ENCODE measurements at places on chromosomes 16 and 17. TPM values are rescaled to one million over a fixed set of nuclear protein-coding genes. Genes with fewer than 3 reads are reported as not detected.

The MPP3 gene
- 17.9 TPM for total RNA-seq

The WWP2 gene
- 73.0 TPM for total RNA-seq

The TMIGD1 gene
- total RNA-seq, result not detected

The MAPT gene
- 1.9 TPM for total RNA-seq

The TBC1D3D gene
- total RNA-seq, result 0.79 TPM

The TBX21 gene
- 2.8 TPM for total RNA-seq

The CTRB1 gene
- not detected for total RNA-seq

The KRT31 gene
- total RNA-seq, result not detected

The KRTAP3-1 gene
- total RNA-seq, result not detected

The TNFRSF13B gene
- total RNA-seq, result 0.79 TPM

The PRDM7 gene
- not detected for total RNA-seq

The MYH11 gene
- total RNA-seq, result 47.3 TPM

The CRYM gene
- total RNA-seq, result 3.6 TPM

DNA sequence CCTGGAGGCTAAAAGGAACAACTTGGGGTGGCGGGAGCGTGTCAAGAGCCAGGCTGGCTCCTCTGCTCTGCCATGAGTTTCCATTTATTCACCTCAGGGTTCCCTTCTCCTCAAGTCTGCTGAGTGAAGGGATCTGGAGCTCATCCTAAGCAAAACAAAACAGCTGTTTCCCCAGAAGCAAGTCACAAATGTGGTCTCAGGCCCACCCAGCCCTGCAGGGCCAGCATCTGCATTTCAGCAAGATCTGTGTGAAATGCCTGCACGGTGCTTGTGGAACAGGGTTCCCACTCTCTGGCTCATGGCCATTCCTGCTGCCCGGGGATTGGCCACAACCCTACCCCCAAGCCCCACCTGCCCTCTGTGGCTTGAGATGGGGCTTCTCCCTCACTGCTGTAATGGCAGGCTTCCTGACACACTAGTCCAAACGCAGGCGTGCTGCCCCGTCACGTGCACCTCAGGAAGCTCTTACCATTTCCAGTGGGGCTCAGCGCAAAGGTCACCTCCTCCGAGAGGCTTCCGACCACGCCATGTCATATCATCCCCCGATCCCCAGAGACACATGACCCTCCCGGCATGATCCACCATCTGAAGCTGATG lies 2.3 kb downstream of the SLC38A8 start:
- no peaks in the 10 kb centered on the region for H3K36me3 ChIP-seq
- H3K4me3 ChIP-seq, result no peak overlapping the region
- H3K27ac ChIP-seq, result no peak overlapping the region
- H3K27me3 ChIP-seq, result no peaks in the 10 kb centered on the region

GRCh38 chr16:70255574-70255973 lies 3.8 kb upstream of the EXOSC6 start:
- no peak for DNase-seq
- H3K4me3 ChIP-seq, result no peak overlapping the region
- H3K27me3 ChIP-seq, result no peaks in the 10 kb centered on the region
- H3K27ac ChIP-seq, result no peak overlapping the region
- H3K4me1 ChIP-seq, result peaks cover 7% of the 10 kb centered on the region

DNA sequence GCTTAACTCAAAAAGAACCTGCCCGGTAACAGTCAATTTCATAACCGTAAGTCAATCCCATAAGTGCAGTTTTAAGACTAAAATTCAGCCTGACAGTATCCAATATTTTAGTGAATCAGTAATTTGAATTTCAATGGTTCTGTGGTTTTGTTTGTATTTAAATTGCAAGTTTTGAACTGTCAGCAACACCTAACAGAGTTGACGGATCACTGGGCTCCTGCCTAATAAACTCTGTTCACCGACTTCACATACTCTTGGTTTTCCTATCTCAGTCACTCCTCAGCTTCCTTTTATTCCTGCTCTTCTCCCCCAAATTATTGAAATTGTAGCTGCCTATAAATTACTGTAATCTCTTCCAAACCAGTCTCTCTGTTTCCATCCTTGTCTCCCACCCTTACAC lies 12.5 kb downstream of the SIAH1 start:
- no peak for DNase-seq
- H3K4me1 ChIP-seq, result peaks cover 21% of the 10 kb centered on the region
- H3K4me3 ChIP-seq, result no peak overlapping the region
- H3K27ac ChIP-seq, result no peak overlapping the region

- no peak overlapping the region for H3K27ac ChIP-seq
- no peaks in the 10 kb centered on the region for H3K27me3 ChIP-seq
- no peaks in the 10 kb centered on the region for H3K36me3 ChIP-seq
- no peak overlapping the region for H3K4me3 ChIP-seq
Measured at GRCh38 chr16:82370282-82370681, 200.3 kb upstream of the MPHOSPH6 start.

- no peaks in the 10 kb centered on the region for H3K4me1 ChIP-seq
- H3K4me3 ChIP-seq, result no peak overlapping the region
- H3K36me3 ChIP-seq, result no peaks in the 10 kb centered on the region
- H3K27me3 ChIP-seq, result no peaks in the 10 kb centered on the region
- DNase-seq, result no peak
Measured at GRCh38 chr17:47862621-47863440, 11.9 kb upstream of the SP6 start.

DNA sequence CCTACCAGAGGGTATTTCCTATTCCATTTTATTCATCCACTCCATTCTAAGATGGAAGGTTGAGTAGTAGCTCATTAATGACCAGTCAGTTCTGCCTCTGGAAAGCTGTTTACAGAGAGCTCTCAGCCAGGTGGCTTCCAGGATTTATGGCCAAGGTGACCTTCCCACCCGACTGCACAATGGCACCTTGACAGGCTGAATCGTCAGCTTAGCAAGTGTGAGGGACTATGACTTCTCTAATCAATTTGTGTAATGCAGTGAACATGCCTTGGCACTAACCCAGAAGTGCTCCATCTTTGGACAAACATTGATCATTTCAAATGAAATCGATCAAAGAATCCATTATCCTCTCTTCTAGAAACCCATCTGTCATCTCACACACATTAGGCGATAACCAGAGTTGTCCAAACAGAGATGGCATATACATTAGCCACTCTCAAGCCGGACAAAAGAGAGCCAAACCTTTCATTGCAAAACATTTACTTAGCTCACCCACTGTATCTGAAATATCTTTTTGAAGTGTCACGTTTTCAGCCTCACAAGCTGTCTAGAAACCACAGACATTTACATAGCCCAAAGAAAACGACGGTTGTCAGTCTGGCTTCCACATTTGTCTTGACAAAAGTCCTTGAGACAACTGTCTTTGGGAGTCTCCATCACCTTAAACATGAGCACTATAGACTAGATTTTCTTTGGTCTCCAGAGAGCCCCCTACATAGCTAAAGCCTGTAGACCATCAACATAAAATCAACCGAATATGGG lies 35.6 kb downstream of the CLEC3A start:
- DNase-seq, result no peak
- H3K4me3 ChIP-seq, result no peak overlapping the region
- peaks cover 12% of the 10 kb centered on the region for H3K27me3 ChIP-seq
- no peaks in the 10 kb centered on the region for H3K4me1 ChIP-seq

- H3K27me3 ChIP-seq, result no peaks in the 10 kb centered on the region
- H3K4me1 ChIP-seq, result peaks cover 4% of the 10 kb centered on the region
- no peak for DNase-seq
- H3K4me3 ChIP-seq, result no peak overlapping the region
- no peaks in the 10 kb centered on the region for H3K36me3 ChIP-seq
Measured at GRCh38 chr17:78210111-78210510, 3.9 kb upstream of the BIRC5 start.

GRCh38 chr16:31333686-31334649 lies 21.0 kb upstream of the ITGAX start:
- H3K27ac ChIP-seq, result no peak overlapping the region
- peaks cover 75% of the 10 kb centered on the region for H3K27me3 ChIP-seq
- H3K36me3 ChIP-seq, result no peaks in the 10 kb centered on the region
- DNase-seq, result no peak

DNA sequence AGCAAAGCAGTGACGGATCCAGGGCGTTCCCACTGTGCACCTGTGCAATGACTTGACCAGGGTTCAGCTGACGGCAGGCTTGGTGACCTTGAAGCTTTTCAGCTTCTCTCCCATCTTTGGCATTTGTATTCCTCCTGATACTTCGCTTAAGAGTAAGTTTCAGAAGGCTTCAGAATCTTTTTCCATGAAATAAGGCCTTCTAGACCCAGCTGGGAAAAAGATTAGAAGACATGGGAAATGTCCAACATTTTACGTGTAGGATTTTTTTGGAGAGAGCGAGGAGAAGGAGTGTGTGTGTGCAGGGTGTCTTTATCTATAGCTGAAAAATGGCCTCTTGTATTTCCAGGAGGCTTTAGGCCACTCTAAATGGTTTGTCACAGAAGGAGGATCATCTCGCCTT lies 104.1 kb downstream of the BANP start:
- H3K27ac ChIP-seq, result no peak overlapping the region
- no peaks in the 10 kb centered on the region for H3K4me1 ChIP-seq
- no peaks in the 10 kb centered on the region for H3K36me3 ChIP-seq
- DNase-seq, result no peak
- H3K4me3 ChIP-seq, result no peak overlapping the region

DNA sequence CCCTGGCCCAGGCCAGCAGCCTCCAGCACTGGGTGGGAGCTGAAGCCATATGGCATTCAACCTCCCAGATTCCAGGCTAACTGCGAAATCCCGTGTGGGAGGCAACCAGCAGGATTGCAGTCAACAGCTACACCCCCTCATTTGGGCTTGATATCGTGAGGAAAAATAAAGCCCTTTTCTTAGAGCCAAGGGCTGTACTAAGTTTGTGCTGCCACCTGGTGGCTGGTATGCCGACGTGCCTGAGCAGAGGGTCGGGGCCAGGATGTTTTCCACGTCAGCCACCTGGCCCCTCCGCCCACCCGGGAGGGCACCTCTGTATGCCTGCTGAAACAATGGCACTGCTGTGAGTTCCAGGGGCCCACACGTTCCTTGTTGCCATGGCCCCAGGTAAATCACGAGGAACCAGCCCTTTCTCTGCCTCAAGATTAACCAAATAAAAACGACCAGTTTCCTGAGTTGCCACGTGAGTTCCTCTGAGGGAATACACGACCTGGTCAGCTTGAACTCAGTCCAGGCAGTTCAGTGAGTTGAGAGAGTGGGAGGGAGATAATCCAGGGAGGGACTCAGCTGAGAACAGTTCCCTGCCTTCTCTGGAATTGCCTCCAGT lies 9.0 kb downstream of the TMEM98 start:
- no peaks in the 10 kb centered on the region for H3K27me3 ChIP-seq
- peak; percentile 88 for DNase-seq
- peaks cover 4% of the 10 kb centered on the region for H3K4me1 ChIP-seq
- H3K4me3 ChIP-seq, result no peak overlapping the region
- no peaks in the 10 kb centered on the region for H3K36me3 ChIP-seq
- H3K27ac ChIP-seq, result no peak overlapping the region

GRCh38 chr17:7559320-7560171 lies 996 bp downstream of the TNFSF13 start:
- no peaks in the 10 kb centered on the region for H3K27me3 ChIP-seq
- peaks cover 44% of the 10 kb centered on the region for H3K4me1 ChIP-seq
- peak overlapping the region; percentile 93 for H3K27ac ChIP-seq
- DNase-seq, result peak; percentile 65
- peak overlapping the region; percentile 82 for H3K4me3 ChIP-seq

DNA sequence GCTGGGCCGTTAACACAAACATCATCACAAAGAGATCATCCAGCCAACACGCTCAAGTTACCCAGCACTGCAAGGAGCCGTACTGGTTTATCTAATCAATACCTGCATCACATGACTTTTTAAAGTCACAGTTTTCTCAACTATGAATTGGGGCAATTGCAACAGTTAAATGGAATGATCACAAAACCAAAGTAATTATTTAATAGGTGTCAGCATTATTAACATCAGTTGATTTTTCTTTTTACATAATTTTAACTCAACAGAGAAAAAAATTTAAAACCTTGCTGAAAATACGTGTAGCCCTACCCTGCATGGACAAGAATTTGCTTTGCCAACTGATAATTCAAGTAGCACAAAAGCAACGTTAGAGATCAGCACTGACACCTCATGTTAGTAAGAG lies 95.7 kb upstream of the SOX9 start:
- no peak for DNase-seq
- H3K27ac ChIP-seq, result no peak overlapping the region
- H3K4me1 ChIP-seq, result no peaks in the 10 kb centered on the region
- H3K4me3 ChIP-seq, result no peak overlapping the region

- H3K4me1 ChIP-seq, result no peaks in the 10 kb centered on the region
- no peaks in the 10 kb centered on the region for H3K36me3 ChIP-seq
- H3K27ac ChIP-seq, result no peak overlapping the region
- DNase-seq, result no peak
- H3K4me3 ChIP-seq, result no peak overlapping the region
- H3K27me3 ChIP-seq, result no peaks in the 10 kb centered on the region
Measured at GRCh38 chr17:50758989-50759544, 8.3 kb downstream of the ANKRD40CL start.

GRCh38 chr17:67718325-67718941 lies 697 bp downstream of the NOL11 start:
- peak overlapping the region; percentile 78 for H3K27ac ChIP-seq
- H3K4me3 ChIP-seq, result peak overlapping the region; percentile 81
- no peaks in the 10 kb centered on the region for H3K27me3 ChIP-seq
- no peak for DNase-seq

- H3K27me3 ChIP-seq, result peaks cover 82% of the 10 kb centered on the region
- H3K4me3 ChIP-seq, result no peak overlapping the region
- H3K36me3 ChIP-seq, result no peaks in the 10 kb centered on the region
- no peak overlapping the region for H3K27ac ChIP-seq
Measured at GRCh38 chr16:2956579-2956956, 7.5 kb upstream of the KREMEN2 start.

DNA sequence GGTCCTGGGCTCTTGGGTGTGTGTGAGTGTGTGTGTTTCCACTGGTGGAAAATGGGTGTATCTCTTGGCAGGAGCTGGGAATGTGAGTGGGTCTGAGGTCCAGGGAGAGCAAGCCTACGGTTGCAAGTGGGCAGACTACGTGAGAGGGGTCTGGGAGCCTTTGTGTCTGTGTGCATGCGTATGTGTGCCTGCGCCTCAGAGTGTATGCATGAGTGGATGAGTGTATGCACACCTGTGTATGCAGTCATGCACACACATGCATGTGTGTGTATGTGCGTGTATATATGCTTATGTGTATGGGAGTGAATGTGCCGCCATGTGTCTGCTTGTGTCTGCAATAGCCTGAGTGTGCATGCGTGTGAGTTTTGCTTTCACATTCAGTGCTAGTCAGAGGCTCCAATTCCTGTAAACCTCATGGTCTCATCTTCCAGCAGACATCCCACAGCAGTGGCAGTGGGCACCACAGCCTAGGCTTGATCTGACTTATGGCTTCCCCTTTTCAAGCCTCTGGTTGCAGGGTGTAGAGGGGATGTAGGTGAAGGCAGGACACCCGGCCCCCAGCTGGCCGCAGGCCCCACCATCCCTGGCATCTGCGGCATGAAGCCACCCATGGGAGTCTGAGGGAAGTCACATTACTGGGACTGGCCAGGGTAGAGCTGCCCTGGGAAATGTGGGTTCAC lies 19.7 kb upstream of the RMI2 start:
- no peaks in the 10 kb centered on the region for H3K27me3 ChIP-seq
- H3K36me3 ChIP-seq, result no peaks in the 10 kb centered on the region
- H3K27ac ChIP-seq, result no peak overlapping the region
- H3K4me3 ChIP-seq, result no peak overlapping the region
- peaks cover 13% of the 10 kb centered on the region for H3K4me1 ChIP-seq
- no peak for DNase-seq
